Activated CD4-positive, alpha-beta T cell treated with anti-CD3 and anti-CD28 coated beads, Interleukin-2, amount 50 U/mL, for 24 hours (primary cell): ENCODE measurements at places on chromosomes 6 and 20.

GRCh38 chr6:21771626-21772320 lies 178.2 kb downstream of the SOX4 start:
- no peak for DNase-seq

- peak; percentile 11 for DNase-seq
Measured at GRCh38 chr6:10528158-10528981, 7.2 kb downstream of the GCNT2 start.

DNA sequence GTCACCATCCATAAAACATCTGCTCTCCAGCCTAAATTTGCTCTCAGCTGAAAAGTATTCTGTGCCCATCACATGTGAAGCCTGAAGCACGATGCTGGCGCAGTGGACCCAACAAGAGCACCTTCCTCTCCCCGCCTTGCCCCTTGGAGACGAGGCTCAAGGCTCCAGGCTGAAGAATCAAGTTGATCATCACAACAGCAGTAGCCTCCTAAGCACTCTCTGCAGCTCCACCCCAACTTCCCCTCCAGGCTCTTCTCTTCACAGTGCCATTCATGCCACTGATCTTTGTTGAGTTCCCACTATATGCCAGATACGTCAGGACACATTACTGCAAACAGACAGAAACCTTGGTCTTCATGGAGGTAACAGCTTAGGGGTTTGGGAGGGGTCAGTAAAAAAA lies 41.6 kb upstream of the ZNF217 start:
- DNase-seq: no peak

- DNase-seq: no peak
Measured at GRCh38 chr6:36727505-36728021, 29.9 kb downstream of the RAB44 start.

DNA sequence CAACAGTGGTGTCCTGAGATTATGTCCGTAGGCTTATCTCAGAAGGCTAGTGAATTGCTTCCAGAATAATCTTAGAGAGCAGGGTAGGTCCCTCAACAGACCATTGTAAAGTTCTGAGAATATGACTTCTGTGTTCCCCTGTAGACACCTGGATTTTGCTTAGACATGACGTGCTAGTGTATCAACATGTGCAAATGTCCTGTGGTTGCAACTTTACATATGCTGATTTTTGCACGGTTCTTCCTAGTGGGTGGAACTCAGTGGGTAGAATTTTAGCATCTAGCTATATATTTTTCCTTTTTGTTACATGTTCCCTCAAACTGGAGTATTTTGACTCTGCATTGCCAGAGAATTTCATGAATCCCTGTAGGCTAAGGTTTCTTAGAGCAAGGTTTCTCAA lies 459.2 kb downstream of the RNF144B start:
- DNase-seq: no peak

GRCh38 chr20:8363970-8364733 lies 232.1 kb downstream of the PLCB1 start:
- DNase-seq: no peak

DNA sequence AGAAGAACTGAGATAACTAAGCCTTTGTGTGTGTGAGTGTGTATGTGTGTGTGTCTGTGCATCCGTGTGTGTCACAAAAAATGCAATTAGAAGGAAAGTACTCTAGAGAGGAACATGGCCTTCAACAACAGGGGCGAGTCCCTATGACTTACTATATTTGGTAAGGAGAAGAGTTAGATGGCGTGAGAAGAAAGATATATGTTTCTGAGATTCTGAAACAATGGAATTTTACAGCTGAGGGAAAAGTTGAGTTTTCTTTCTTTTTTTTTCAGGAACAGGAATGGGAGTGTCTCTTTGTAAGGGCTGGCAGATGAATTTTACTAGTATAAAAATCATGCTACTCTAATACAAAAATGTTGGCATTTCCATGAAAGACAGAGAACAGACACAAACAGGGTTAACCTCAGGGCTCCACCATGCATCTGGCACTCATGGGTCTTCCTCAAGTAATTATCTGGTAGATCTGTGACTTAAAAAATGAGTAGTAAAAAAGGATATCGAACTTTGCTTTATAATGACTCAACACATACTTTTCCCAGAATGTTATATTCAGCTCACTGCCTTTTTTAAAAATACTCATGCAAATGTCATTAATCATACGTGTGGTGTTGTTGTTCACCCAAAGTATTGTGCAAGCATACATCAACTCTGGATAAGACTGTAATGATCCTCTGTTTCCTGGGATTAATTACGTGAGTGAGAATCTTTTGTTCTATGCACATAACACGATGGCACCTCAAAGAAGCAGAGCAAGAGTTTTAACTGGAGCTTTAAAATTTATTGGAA lies 12.8 kb upstream of the SASH1 start:
- DNase-seq: no peak

DNA sequence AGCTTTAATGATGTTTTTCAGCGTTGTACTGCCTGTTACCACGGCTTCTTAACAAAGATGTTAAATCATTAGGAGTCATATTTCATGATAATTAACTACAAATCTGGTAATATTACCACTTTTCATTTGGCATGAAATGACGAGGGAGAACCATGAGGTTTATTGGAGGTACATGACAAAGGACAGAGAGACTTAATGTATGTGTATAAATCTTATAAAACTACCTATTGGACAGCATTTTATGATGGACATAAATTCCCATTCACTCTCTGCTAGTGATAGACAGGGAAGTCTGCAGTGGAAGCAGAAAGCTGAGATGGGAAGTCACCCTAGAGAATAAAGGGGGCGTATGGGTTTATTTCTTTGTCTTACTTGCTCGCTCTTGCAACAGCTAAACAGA lies 949.9 kb upstream of the FLRT3 start:
- DNase-seq: no peak

- DNase-seq: no peak
Measured at GRCh38 chr20:44730441-44730840, 15.2 kb upstream of the KCNK15 start.

GRCh38 chr6:87375315-87375714 lies 30.7 kb downstream of the C6orf163 start:
- DNase-seq: no peak

DNA sequence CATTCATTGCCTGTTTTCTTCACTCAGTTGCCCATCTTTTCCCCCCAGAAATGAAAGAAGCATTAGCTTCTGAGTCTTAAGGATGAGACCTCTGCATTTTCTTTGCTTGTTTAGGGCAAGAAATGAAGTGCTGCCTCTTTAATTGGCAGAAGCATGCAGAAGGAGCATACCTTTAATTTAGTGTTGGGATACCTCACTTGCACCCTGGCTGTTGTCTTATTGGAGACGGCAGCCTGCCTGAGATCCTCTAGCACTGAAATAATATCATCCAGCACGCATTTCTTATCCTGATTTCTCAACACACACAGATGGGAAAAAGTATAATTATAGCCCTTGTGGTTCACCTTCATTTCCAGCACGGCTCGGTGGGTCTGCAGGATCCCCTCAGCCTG lies 43.1 kb downstream of the PTCHD4 start:
- no peak for DNase-seq

GRCh38 chr20:14780508-14780907 lies 443.1 kb upstream of the FLRT3 start:
- DNase-seq: no peak

DNA sequence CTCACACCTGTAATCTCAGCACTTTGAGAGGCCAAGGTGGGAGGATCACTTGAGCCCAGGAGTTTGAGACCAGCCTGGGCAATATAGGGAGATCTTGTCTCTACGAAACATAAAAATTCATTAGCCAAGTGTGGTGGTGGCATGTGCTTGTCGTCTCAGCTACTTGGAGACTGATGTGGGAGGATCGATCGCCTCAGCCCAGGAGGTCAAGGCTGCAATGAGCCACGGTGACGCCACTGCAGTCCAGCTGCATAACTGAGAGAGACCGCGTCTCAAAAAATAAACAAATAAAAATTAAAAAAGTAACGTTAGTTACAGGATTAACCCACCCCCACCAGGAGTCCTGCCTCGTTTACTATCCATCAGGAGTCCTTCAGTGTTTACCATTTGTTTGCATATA lies 345.1 kb downstream of the BTBD3 start:
- DNase-seq: no peak

- DNase-seq: no peak
Measured at GRCh38 chr6:146865756-146866379, 267.1 kb downstream of the ADGB start.

DNA sequence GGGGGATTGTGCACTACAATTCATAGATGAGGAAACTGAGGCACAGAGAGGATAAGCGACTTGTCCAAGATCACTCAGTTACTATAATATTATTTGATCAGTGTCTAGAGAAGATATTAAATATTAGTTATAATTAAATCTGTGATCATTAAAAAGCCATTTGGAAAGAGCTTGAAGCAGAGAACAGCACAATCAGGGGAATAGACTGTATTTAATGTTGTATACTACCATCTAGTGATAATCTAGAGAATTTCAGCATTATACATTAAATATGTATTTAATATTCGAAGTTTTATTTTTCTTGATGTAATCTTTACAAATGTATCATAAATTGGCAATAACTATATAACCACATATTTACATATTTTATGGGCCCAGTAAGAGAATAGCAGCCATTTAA lies 20.1 kb upstream of the MTCL3 start:
- DNase-seq: no peak

- no peak for DNase-seq
Measured at GRCh38 chr6:36766399-36766945, 68.8 kb downstream of the RAB44 start.

- DNase-seq: no peak
Measured at GRCh38 chr6:30774701-30775100, 30.4 kb upstream of the IER3 start.

- DNase-seq: no peak
Measured at GRCh38 chr6:27474172-27474465, 1.2 kb upstream of the ZNF184 start.

DNA sequence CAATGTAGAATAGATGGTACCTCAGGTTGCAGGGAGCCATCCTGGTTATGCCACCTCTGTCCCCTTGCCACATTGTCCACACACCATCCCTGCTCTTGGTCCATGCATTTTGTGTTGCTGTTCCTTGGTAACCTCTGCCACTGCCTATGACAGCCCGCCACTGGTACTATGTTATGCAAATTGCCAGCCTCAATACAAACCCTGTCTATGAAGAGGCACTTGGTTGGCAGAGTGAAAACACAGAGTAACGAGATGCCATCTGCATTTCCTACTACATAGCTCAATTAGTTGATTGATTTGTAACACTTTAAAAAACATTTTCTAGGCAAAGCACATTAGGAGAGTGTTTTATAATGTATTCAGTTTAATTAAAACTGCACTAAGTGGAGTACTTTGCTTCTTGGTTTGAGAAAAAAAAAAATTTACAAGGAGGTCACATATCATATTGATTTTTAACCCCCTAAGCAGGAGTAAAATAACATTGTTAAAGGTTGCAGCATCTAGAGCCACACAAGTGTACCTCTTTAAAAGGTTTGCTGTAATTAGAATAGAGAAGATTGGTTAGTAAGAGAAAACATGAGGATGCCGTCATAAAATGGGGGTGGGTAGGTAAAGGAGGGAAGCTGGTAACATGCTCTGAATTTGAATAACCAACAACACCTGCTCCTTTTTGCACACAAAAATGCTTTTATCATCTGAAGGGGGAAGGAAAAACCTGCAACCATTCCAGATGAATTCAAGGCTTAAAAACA lies 817.1 kb downstream of the KIF16B start:
- DNase-seq: no peak

- DNase-seq: no peak
Measured at GRCh38 chr6:130928158-130928912, 101.1 kb downstream of the SMLR1 start.
